Sciatic nerve (tissue), 2 donors: ENCODE measurements at places on chromosomes 4 and X. TPM values are rescaled to one million over a fixed set of nuclear protein-coding genes. Genes with fewer than 3 reads are reported as not detected.

MAP7D2 gene
- 0.22 TPM for total RNA-seq

CTAG1A gene
- total RNA-seq = not detected

DNA sequence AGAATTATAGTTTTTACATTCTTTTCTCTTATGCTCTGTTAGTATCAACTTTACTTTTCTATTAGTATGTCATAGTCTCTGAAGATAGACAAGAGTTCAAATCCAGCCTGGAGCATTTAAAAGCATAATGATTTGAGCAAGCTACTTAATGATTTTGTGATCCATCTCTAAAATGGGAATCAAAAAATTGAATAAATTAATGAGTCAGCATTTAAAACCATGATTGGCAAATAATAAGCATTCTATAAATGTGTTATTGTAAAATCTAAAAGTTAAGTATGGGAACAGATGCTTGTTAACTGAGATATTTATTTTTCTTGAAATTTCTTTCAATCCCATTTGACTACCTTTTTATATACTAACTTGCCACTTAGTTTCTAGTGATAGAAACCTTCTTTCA lies 391.6 kb downstream of the PCDH7 start:
- DNase-seq = no peak

DNA sequence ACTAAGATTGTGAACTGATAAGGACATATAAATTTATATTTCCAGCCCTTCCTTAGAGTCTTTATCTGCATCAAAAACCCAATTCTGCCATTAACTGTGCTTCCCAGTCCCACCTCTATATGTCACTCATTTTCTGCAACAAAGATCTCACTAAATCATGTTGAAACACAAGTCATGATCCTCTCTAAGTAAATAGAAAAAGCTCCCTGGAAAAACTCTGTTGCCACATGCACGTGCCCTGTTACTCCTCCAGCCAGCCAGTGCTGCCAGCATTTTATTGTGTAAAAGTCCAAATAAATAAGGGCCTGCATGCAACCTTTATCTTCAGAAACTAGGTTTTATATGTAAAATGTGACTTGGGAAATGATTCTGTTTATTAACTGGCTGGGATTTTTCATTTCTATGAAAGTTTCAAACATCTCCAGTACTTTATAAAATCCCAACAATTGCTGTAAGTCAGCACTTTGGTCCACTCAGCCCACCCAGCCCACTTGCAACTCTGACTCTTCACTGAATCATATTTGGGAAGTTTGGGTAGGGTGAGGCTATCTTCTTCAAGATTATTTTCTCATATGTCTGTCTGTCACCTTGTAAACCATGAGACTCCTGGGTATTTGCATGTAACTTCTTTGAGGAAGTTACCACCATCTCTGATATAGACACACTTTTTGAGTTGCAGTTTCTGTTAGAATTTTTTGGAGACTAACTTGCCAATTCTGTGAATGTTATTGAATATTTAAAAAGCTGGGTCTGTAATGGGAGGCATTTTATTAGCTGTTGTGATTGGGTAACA lies 40.0 kb upstream of the SMARCA5 start:
- no peak for DNase-seq
